ENCODE measurements at places on chromosomes 7 and 10.

- no peak for DNase-seq
Observed at GRCh38 chr7:20906801-20907453, 120.2 kb upstream of the SP8 start.

DNA sequence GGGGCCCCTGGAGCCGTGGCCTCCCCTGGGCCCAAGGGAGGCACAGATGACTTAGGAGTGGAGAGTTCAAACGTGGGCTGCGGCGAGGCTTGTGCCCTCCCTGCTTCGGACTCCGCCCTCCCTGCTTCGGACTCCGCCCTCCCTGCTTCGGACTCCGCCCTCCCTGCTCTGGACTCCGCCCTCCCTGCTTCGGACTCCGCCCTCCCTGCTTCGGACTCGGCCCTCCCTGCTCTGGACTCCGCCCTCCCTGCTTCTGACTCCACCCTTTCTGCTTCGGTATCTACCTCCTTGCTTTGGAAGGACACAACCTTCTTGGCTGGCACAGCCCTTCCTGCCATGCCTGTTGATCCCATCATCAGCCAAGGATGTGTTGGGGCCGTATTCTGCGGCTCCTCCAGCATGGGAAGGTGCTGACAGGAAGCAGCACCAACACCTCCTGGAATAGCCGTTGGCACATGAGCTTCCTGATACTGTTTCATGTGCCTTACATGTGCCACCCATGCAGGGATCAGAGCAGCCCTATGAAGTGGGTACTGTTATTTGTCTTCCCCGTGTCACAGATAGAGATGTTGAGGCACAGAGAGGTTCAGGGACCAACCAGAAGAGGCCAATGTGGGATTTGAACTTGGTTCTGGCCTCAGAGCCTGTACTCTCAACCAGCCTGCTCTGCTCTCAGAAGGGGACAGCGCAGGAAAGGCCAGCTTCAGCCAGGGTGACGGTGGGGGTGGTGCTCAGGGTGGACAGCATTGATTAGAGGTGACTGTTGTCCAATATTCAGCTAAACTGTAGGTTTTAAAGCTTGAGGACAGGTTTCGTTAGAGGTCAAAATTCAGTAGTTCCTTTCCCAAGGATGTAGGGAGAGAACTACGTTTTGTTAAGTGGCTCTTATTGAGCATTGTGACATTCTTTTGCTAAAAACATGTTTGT is 114.5 kb downstream of the NKX6-2 start:
- no peak for DNase-seq

DNA sequence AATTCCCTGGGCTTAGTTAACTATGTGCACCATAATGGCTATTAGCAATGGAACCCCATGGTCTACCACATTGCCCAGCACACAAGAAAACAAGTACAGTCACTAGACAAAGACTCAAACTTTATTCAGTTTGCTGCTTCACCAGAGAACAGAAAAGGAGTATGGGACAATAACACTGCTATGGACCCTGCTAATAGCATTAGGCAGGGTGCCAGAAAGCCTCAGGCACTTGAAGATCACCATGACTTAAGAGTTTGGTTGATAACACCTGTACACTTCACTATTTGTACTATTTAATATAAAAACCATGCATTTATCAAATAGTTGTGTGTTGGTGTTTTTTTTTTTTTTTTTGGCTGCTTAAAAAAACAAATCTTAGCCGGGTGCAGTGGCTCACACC is 159.6 kb downstream of the KMT2E start:
- no peak for DNase-seq

GRCh38 chr7:35652124-35652523 is 42.8 kb downstream of the HERPUD2 start:
- no peak for DNase-seq

- no peak for DNase-seq
Observed at GRCh38 chr7:87036985-87037384, 22.5 kb downstream of the ELAPOR2 start.

GRCh38 chr7:84258628-84259027 is 64.0 kb upstream of the SEMA3A start:
- no peak for DNase-seq

DNA sequence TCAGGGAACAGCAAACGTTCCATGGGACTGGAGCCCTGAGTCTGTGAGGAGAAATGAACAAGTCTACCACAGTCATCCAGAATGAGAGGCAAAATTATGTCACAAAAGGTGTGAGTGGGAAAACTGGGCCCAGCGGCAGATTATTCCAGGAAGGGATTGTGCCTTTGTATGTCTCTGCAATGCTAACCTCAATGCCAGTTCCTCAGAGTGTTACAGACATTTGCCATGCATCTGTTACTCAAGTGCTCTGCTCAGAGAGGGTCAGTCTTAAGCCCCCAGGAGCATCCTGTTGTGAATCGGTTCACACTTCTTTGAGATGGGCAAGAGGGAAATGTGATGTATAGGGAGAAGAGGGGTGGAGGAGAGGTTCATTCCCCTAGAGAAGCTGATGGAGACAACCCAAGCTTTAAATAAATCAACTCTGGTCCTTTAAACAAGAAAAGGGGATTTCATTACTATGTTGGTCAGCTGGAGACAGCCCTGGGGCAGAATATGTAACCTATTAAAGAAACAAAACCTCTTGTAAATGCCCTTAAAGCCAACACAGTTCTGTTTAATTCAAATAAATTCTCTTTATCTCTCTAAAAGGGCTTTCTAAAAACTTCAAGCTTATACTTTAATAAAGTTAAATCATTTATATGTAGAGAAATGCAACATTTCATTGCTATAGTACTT is 85.9 kb upstream of the GRB10 start:
- no peak for DNase-seq

DNA sequence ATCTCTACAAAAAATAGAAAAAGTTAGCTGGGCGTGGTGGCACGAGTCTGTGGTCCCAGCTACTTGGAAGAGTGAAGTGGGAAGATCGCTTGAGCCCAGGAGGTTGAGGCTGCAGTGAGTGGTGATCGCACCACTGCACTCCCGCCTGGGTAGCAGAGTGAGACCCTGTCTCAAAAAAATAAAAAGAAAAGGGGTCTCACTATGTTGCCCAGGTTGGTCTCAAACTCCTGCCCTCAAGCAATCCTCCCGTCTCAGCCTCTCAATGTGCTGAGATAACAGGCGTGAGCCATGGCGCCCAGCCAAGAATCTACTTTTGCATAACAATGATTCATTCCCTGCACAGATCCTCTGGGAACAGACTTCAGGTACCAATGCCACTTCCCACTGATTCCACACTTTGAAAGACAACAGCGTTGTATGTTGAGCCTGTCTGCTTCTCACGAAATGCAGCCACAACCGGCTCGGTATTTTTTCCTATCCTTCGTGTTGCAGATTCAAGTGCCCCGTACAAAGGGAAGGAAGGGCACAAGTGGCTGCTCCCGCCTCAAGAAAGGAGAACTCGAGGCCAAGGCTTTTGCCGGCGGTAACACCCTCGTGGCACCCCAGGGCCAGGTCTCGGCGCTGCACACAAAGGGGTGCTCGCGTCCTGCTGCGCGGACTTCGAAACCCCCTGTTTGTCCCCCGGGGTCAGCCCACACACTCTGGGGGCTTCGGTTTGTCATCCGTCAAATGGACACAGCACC is 745 bp downstream of the DAGLB start:
- no peak for DNase-seq

DNA sequence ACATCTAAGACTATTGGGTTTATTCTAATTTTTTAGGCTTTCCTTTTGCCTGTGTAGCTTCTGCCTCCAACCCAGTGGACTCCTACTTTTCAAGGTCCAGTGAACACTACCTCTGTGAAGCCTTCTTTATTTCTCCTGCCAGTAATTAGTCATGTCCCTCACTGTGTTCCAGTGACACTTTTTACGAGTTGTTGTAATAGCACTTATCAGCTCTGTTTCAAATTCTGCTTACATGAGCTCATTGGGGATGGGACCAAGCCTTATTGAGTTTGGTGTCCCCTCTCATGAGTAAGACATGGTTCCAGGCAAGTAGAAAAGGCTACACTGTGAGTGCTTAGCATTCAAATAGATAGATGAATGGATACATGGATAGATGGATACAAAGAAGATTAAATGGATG is 184.6 kb downstream of the HIBADH start:
- DNase-seq = no peak

GRCh38 chr7:135980665-135981180 is 3.6 kb upstream of the MTPN start:
- DNase-seq = no peak

DNA sequence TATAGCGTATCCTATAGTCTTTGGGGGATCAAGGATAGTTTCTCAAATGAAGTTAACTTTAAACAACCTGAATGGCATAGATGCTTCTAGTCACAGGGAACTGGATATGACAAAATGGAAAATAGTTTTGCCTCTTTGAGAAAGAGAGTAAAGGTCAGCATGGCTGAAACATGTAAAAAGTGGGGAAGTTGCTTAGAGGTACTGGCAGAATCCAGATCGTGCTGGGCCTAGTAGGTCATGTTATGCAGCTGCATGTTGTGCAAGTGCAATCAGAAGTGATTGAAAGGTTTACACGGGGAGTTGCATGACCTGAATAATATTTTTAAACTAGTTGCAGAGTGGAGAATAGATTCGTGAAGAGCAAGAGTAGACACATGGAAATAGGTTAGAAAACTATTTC is 201.1 kb upstream of the HDAC9 start:
- DNase-seq = no peak

DNA sequence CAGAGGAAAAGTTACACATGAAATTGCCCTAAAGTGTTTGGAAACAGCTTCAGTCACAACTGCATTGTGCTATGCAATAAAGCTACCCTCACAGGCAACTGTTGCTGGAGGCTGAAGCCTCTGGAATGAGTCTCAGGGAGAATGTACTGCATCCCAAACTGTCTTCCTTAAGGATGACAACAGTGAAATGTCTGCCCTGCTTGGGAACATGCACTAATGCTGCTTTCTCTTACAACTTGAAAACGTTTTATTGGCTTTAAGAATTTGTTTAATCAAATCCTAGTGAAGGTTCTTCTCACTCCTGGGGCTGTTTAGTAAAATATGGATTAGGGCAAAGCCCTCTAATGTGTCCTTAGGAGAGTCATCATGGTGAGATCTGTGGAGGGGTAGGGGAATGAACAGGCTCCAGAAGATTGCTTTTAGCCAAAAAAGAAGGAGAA is 215.4 kb downstream of the TWIST1 start:
- DNase-seq = no peak

DNA sequence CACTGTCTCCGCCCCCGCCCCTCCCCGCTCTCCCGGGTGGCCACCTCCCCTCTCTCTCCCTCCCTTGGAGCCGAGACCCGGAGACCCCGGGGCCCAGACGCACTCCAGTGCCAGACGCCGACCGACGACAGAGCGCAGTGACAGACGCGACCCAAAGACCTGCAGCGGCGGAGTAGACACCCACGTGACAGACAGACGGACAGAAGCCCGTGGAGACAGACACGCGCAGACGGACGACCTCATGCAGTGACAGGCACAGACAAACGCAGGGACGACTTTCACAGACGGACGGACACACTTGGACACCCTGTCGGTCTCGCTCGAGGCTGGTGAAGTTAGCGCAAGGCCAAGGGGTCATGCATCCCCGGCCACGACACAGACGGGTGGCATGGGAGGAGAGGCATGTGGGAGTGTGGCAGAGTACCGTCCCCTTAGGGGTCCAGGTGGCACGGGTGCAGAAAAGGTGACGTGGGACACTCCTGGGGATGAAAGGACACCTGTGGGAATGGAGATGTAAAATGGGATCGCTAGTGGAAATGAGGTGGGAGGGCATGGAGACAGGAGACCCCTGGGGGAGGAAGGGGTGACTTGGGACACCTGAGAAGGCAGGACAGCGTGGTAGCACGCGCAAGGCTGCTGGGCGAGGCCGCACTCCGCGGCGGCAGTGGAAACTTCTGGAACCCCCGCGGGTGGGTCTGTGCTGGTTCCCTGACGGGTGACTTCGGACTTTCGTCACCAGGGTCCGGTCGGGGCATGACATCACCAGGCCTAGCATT is 456 bp upstream of the ACHE start:
- DNase-seq = no peak

- no peak for DNase-seq
Observed at GRCh38 chr7:29843093-29843492, 36.8 kb downstream of the WIPF3 start.

GRCh38 chr7:18508443-18509427 is 13.2 kb downstream of the HDAC9 start:
- peak; percentile 79 for DNase-seq

GRCh38 chr10:132820056-132820455 is 34.1 kb upstream of the NKX6-2 start:
- DNase-seq = no peak

DNA sequence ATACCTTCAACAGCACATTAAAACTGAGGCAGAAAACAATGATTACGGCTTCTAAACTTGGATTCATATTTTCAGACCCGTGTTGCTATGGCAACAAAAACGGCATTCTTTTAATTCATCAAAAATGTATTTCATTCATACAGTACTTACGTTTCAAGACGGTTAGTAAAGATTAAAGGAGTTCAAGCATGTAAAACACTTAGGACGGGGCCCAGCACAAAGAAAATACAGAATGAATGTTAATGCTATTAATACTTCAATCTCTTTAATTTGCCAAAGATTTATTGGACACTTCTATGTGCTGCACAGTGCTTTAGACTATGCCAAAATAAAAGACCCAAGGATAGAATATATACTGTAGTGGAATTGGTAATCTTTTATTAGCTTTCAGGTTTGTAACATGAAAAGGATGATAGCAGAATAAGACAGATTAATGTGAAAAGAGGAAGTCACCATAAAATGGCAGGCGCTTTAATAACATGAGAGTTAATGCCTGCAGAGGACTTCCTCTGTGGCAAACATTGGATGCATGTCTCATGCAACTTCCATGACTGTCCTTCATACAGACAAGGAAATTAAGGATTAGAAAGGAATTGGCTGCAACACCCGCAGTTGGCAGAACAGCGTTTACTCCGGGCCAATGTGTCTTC is 201.6 kb upstream of the KLF6 start:
- no peak for DNase-seq

DNA sequence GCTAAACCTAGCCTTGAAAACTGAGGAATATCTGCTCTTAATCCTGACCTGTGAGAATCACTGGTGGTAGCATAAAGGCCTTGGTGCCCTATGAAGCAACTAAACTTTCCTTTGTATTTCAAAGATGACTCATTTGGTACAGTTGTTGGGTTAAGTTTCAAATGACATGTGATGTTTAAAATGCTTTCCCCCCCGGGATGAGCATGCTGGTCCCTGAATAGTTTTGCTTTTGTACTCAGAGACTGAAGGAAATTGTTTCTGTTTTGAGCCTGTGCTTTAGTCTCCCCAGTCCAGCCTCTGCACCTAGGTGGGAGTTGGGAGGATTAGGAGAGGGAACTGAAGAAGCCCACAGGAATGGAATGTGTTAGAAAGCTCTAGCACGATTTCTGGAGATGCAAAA is 258.9 kb upstream of the NPY start:
- DNase-seq = peak; percentile 29

GRCh38 chr10:130885021-130885655 is 426.4 kb downstream of the TCERG1L start:
- no peak for DNase-seq

- DNase-seq = no peak
Observed at GRCh38 chr7:38299275-38299931, 26.0 kb upstream of the TARP start.
